ENCODE measurements at places on chromosomes 5 and 9.
A peak's percentile ranks its signal among the peaks of the same experiment; 100 is the strongest.

- no peak for DNase-seq
These were observed 566.8 kb upstream of the CYLC2 start for GRCh38 chr9:102428305-102428704.

GRCh38 chr9:116608064-116608463 is 79.0 kb upstream of the TRIM32 start:
- DNase-seq = no peak

DNA sequence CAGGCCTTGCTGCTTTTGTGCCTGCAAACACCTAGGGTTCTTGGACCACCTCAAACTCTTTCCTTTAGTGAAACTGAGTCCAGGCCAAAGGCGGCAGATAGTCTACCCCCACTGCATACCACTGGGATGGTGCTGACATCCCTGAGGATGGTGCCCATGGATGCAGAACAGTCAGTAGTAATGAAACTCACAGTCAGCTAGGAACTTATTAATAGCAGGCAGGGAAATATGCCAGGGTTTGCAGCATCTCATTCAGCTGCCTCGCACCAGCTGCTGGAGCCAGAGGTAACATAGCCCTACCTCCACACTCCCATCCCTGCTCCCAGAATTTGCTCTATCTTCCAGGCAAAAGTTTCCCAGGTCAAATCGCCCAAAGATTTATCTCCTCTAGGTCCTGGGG is 189.1 kb downstream of the SREK1 start:
- no peak for DNase-seq

GRCh38 chr9:112761912-112762655 is 11.5 kb downstream of the SNX30 start:
- no peak for DNase-seq

DNA sequence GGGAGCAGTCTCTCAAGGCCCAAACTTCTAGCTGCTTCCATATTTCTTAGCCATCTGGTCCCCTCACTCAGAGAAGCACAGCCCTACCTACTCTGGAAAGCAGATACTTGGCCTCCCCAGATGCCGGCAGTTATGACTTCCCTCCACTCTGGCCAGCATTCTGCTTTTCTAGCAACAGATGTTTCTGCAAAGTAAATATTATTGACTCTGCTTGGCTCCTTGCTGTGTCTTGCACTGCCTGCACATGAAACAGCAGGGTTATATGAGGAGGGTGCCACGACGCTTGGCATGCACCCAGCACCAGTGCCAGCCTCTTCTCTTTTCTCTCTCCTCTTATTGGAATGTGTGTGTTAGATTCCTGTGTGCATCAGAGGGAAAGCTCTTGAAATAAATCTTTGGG is 99.7 kb downstream of the ARHGAP26 start:
- peak; percentile 76 for DNase-seq

GRCh38 chr5:160434022-160434531 is 12.4 kb downstream of the PTTG1 start:
- no peak for DNase-seq

Measured in brain pericyte (primary cell).